ENCODE measurements at places on chromosomes 12 and 14.

DNA sequence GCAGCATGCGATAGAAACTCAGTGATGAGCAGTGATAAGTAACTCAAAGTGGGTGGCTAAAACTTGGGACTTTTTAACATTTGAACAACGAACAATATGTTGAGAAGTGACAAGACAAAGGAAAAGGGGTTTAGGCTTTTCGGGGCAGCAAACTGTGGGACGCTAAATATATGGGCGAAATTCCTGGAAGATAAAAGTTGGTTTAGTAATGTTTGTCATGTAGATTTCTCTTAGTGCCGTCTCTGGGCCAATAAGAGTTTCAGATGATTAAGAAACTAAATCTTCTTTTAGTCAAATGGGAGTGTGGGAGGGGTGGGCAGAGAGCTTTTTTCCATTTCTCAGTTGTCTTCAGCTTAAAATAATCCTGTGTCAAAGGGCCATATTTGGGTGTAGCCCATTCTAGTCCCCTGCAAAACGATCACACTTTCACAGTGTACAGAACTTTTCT is 41.7 kb upstream of the FUT8 start:
- DNase-seq: no peak

DNA sequence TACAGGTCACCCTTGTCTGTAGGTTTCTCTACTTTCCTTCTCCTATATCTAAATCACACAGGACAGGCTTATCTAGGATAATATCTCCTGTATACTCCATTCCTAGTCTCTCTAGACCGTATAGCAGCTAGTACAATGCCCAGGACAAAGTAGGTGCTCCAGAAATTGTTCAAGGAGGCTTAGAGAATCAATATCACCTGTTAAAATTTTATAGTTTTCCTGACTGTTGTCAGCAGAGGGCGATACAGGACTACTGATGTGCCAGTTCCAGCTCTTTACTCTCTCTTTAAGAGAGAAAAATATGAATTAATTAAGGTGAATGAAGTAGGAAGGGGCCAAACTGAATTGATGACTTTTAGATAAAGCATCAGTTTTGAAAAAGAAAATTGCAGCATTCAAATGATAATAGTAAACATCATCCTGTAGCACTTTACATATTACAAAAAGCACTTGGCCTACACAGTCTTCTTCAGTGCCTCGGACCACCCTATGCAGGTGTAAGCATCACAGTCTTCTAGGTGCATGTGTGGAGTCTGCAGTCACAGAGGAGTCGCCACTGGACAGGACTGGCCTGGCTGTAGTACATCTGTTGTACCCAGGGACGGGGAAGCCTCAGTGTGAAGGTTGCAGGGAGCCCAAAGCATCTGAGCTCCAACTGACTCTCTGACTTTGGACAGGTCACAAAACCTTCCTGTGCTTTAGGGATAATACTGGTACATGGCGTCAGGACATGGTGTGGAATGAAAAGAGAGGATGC is 61.9 kb upstream of the MAX start:
- peak; percentile 62 for DNase-seq

DNA sequence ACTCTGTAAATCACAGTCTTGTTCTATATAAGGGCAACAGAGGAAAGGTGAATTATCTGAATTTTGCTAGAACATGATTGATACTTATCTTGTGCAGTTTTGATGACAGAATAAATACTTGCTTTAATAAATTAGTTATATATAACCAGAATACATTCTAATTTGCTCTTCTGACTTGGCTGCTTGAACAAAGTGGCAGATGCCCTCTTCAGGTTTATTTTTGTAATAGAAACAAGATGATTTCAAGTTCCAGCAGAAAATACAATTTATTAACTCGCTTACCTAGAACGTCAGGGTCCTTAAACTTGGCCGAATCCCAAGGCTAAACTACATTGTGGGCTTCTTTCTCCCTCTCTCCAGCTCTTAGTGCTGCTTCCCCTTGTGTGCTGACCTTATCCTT is 57.6 kb upstream of the SSTR1 start:
- no peak for DNase-seq

DNA sequence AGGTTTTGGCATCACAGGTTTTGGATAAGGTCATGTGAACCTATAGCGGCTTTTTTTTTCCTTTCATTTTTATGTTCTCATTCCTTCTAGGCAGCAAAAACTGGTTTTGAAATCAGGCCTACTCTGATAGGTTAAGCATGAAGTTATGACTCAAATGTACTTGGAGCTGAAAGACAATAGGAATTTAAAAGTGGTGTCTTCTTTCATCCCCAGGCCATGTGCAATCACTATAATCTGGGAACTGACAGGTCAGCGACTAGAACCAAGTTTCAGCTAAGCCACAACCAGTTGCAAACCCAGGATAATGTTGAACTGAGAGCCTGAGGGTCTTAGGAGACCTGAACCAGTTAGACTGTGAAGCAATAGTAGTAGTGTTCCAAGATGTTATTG is 74.3 kb downstream of the ANO6 start:
- no peak for DNase-seq

DNA sequence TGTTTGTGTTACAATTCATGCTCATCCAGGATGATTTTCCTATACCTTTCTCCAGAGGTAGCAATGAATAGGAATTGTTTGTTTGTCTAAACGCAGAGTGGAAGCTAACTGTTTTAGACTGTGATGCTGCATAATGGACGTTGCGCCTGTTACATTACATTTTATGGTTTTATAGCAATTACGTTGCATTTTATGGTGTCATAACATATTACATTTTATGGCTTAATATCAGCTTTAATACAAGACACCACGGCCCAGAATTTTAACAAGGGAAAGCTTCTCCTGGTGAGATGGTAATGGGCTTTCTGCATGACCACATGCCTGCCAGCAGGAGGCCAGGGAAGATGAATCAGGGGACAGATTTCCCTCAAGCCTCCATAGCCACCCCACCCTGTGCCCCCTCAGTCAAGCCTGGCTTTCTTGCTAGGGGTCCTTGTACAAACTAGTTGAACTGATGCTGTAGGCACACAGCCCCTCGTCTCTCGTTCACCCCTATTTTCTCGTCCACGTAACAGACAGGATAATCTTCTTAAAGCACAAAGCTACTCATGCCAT is 56.5 kb downstream of the HSPB8 start:
- no peak for DNase-seq

- DNase-seq: no peak
These were observed 62.3 kb downstream of the SPRING1 start for GRCh38 chr12:116675339-116676107.

DNA sequence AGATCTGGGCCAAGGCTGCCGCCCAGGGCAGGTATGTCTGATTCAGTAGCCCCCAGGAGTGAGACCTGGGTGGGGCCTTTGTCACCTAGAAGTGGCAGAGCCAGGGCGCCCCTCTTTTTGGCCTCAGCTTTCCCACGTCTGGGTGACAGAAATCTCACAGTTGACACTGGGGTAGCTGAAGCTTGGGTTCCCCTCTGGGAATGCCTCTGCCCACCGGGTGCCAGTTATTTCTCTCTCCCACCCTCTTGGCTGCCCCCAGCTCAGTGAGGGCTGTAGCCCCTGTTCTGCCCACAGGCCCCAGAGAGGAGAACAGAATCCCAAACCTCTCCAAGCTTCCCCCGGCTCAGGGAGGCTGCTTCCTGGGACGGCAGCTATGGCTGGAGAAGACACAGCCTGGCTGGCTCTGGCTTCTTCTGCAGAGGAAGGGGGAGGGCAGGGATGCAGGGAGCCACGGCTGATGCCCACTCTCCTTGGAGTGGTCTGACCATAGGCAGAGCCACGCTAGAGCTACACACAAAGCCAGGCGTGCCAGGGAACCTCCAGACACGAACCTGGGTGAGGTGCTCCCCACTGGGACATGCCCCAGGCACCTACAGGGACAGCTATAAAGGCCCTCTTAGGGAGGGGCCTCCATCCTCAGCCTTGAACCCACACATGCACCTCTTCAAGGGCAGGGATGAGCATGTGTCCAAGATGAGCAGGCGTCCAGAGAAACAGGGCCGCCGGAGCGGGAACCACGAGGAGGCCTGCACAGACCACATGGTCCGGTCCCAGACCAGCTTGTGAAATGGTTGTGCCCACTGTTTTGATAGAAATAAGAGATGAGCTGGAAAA is 51.7 kb downstream of the BEGAIN start:
- no peak for DNase-seq

DNA sequence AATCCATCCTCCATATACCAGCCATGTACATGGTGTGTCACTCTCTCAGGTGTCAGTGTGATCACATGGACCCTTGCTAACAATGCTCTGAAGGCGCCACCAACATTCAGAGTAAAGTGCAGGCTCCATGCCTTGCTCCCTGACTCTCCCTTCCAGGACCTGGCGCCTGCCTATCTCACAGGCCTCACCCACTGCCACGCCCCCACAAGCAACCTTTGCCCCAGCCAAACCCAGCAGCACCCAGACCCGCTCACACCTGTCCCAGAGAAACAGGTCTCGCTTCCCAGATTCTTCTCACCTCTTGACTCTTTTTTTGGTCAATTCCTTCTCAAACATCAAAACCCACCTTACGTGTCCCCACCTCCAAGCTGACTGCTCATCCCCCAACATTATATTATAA is 52.3 kb downstream of the KCNK10 start:
- DNase-seq: no peak

DNA sequence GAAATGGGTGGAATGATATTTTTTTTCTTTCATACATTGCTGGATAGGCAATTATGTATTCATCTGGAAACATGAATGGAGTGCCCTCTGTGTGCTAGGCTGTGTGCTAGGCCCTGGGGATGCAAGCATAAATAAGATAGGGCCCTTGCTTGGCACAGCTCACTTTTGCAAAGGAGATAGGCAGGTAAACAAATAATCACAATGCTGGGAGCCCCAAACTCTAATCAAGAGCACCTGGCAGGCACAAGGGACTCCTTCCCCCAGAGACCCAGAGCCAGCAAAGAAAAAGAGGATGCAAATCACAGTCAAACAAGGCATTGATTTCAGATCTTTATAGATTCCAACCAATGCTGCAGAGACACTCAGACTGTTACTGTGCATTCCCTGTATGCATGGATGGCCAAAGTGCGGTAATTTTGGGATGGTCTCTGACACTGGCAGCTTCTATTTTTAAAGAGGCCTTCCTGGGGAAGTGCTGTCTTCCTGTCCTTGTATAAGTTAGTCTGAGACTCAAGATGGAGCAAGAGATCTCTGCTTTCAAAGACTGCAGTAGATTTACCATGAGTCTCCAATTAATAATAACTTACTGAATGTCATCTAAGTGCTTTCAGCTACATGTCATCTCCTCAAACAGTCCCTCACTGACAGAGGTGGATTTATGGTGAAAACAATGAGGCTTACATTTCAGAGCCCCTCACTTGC is 45.1 kb upstream of the CPM start:
- no peak for DNase-seq

DNA sequence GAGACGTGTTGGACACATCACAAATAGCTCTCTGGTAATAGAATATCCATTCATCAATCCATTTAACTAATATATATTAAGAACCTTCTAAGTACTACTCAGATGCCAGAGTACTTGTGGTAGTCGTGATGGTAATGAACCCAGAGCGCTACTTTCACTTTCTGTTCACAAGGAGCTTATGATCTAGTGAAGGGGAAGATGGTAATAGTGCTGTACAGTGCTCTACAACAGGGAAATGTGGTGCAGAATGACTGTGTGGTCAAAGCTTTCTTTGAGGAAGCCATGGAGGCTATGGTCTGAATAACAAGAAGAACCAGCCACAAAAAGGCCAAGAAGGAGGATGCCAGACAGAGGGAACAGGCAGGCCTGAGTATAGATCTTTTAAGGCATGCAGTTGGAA is 212.0 kb downstream of the PTPRO start:
- DNase-seq: no peak
